Progenitor cell of endocrine pancreas (in vitro differentiated cells): ENCODE measurements at places on chromosomes 16 and 17. TPM values are rescaled to one million over a fixed set of nuclear protein-coding genes. Genes with fewer than 3 reads are reported as not detected.

GRCh38 chr17:33316746-33317145, 23.7 kb upstream of the ASIC2 start:
- no peak for DNase-seq
- H3K27me3 ChIP-seq: peaks cover 23% of the 10 kb centered on the region
- no peak overlapping the region for H3K27ac ChIP-seq
- H3K4me1 ChIP-seq: no peaks in the 10 kb centered on the region
- no peaks in the 10 kb centered on the region for H3K36me3 ChIP-seq

PLXDC1 gene
- 2.3 and 3.7 TPM in 2 replicates for total RNA-seq

DNA sequence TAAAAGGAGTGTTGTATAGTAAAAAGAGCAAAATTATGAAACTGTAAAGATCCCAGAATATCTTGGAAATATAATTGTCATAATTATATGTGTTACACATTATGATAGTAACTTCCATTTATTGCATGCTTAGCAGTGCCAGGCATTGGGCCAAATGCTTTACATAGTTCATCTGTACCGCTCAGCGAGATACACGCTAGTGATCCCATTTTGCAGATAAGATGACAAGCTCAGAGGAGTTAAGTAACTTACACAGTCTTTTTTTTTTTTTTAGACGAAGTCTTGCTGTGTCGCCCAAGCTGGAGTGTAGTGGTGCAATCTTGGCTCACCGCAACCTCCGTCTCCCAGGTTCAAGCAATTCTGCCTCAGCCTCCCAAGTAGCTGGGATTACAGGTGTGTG, 6.8 kb upstream of the EZH1 start:
- H3K36me3 ChIP-seq: no peaks in the 10 kb centered on the region
- H3K4me3 ChIP-seq: no peak overlapping the region
- peaks cover 4% of the 10 kb centered on the region for H3K4me1 ChIP-seq
- no peak for DNase-seq
- no peak overlapping the region for H3K27ac ChIP-seq

C17orf100 gene
- 6.1 TPM in 2 replicates for total RNA-seq

DOC2A gene
- 4.4 and 5.0 TPM in 2 replicates for total RNA-seq

RUNDC3A gene
- 8.4 and 9.3 TPM in 2 replicates for total RNA-seq

RPUSD1 gene
- total RNA-seq: 23.5 and 26.8 TPM in 2 replicates
